ENCODE measurements at places on chromosomes 7 and 10.

DNA sequence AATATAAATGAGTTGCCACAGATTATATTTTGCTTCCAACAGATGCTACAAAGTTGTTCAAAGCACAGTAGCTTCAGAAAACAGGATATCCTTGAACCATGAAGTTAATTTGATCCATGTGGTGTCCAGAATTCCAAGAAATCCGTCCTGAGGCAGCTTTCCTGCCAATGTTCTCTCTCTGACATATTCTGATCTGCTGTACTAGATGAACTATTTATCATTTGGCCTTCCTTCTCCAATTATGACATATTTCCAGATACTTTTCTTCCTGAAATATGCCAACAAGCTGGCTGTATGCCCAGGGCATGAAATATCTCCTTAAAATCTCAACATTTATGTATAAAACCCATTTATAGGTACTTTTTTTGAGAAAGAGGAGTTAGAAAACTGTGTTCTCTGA, 141.1 kb downstream of the SPAG6 start:
- no peak for DNase-seq

DNA sequence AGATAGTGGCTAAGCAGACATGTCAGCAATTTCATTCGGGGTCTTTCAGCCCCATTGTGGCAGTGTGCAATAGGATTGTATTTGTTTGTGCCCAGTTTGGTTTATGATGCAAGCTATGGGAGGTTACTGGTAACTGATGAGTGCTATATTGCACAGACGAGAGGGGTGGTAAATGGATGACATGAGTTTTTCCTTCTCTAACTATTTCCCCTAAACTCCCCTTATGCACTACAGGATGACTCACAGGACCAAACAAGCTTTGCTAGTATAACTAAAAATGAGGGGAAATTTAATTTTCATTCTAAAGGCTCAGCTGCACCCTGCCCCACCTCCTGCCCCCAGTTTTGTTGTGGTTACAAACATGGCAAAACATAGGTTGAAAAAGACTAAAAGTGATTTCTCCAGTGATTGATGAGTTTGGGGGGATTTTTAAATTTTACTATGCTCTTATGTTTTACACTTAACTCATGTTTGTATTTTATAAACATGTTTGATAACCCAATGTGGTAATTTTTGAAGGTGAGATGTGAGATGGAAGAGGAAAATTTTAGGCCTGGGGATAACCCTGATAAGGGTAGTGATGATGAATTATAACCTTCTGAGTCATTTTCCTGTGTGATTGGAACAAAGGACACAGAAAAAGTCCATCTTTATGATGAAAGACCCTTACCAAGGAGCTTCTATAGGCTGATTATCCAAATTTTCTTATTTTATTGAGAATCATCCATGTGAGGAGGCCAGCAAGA, 60.8 kb upstream of the NAMPT start:
- no peak for DNase-seq

DNA sequence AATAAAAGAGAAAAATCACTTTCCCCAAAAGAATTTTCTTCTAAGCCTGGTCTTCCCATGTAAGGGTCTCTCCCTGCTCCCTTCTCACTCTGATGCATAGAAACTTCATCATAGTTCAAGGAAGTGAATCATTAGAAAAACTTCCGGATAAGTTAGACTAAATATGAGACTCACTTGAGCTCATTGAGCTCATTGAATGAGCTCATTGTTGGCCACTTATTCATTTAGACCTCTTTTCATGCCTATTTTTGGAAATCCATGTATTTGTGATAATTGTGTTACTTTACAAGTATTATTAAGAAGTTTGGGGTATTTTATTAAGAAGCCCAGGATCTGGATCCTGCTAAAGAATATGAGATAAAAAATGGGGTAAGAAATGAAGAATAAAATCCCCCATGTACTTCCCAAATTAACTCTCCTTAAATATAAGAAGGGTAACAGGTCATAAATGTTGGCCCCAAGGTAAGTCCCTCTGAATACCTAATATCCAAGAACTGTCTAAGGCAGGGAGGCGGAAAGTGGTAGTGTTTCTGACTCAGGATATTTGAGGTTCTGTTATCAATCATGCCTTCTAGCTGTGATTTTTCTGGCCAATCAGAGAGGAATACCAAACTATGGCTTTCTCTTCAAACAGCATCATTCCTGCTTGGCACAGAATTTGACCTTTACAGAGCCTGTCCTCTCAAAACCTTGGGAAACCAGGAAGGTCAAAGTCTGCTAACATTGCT, 236.5 kb upstream of the PTN start:
- no peak for DNase-seq

GRCh38 chr10:26699631-26700030, 2.1 kb downstream of the PDSS1 start:
- no peak for DNase-seq

- peak; percentile 79 for DNase-seq
Observed at GRCh38 chr7:142248-142941, 50.0 kb upstream of the FAM20C start.

GRCh38 chr10:6924166-6924565, 344.1 kb upstream of the PRKCQ start:
- no peak for DNase-seq

- DNase-seq, result no peak
Observed at GRCh38 chr7:117839507-117839906, 33.7 kb downstream of the CTTNBP2 start.

DNA sequence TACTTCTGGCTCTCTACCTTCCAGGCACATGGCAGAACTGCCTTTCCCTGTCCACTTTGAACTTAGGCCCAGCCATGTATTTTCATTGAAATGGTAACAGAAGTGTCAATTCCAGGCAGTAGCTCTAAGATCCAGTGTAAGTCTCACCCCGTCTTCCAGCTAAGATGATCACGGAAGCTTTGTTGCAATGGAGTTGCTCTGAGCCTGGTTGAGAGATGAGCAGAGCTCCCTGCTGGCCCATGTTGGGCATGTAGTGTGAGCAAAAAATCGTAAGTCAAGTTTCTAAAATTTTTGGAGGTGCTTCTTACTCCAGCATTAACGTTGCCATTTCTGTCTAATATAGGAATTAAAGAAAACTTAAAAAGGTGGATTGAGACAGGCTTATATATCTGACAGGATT, 274.4 kb downstream of the IPMK start:
- no peak for DNase-seq

DNA sequence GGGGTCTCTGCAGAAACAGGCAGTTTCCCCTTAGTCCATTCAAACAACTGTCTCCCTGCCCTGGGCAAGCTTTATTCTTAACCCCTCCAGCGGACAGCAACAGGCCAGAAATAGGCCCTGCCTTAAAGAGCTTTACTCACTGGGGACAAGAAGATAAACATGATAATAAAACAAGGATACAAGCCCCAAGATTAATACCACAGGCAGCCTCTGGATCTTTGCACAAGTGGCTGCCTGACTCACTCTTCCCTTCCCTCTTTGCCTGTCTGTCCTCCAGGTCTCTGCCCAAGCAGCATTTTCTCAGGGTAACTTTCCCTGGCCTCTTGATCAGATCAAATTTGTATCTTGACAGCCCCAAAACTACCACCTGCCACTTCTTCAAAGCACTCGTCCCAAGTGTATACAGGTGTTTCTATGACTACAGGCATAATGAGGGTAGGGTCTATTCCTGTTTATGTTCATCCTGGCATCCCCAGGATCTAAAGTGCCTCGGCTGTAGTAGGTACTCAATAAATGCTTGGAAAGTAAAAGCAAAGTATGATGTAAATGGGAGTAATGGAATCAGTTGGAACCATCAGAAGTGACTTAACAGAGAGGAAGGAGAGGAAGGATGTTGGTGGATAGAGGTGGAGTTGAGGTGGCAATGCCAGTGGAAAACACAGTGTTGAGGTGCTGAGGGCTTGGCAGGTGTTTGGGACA, 7.0 kb upstream of the CAMK2G start:
- DNase-seq, result no peak

DNA sequence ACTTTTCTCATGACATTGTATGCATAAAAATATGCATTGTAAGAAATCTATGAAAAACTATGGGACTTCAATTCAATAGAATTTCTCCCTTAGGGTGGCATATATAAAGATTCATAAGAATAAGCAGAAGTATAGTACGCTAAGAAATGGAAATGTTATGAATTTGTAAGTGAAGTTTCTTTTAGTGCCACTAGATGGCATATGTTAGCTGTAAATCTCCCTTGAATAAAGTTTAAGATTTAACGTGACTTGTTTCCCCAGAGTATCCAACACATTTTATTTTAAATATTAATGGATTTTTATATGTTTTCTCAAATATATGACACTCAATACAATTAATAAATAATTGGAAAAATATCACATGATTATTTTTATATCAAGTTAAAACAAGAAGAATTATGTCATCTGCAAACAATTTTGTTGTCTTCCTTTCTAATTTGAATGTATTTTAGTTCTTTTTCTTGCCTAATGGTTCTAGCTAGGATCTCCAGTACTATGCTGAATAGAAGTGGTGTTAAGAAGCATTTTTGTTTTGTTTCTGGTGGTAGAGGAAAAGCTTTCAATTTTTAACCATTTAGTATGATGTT, 287.2 kb downstream of the HGF start:
- no peak for DNase-seq

- DNase-seq, result peak; percentile 84
Observed at GRCh38 chr10:22325272-22326144, 4.6 kb downstream of the BMI1 start.

- DNase-seq, result no peak
Observed at GRCh38 chr10:21138769-21139340, 241.7 kb upstream of the NEBL start.

GRCh38 chr7:21960922-21961321, 15.2 kb upstream of the CDCA7L start:
- DNase-seq, result no peak

GRCh38 chr10:6912424-6912823, 332.3 kb upstream of the PRKCQ start:
- no peak for DNase-seq

GRCh38 chr7:33431543-33431942, 302.2 kb downstream of the BBS9 start:
- no peak for DNase-seq

- DNase-seq, result peak; percentile 66
Observed at GRCh38 chr10:43846187-43846680, 197.6 kb upstream of the ZNF32 start.

GRCh38 chr7:1402791-1403637, 56.3 kb downstream of the MICALL2 start:
- no peak for DNase-seq

DNA sequence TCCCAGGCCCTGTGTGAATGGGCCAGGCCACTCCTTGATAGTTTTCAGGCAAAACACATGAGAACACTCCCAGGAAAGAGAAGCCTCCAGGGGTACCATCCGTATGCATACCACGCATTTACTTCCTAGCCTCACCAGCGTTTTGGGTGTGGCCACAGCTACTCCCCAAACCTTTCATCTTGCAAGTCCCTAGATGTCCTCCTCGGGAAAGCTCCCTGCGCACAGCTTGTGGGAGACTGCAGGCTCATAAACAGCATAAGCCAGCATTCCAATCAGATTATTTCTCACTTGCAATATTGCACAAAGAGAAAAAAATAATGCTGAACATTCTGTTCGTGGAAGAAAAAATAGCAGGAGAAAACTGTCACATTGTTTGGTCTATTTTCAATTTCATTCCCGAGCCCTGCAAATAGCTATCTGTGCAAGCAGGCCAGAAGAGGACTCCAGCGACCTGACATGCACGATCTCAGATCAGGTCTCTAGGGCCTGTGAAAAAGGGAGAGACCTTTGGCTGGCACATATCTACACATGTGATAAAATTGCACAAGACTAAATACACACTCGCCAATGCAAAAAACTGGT, 175.6 kb downstream of the PLXNA4 start:
- no peak for DNase-seq

DNA sequence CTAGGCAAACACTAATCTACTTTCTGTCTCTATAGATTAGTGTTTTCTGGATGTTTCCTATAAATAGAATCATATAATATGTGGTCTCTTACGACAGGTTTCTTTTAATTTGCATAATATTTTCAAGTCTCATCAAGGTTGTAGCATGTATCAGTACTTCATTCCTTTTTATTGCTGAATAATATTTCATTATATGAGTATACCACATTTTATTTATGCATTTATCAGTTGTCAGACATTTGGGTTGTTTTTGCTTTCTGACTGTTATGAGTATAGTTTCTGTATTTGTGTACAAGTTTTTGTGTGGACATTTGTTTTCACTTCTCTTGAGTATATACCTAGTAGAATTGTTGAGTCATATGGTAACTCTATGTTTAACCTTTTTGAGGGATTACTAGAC, 48.2 kb downstream of the SHOC2 start:
- no peak for DNase-seq

- DNase-seq, result peak; percentile 85
Observed at GRCh38 chr10:63798599-63799498, 277.6 kb downstream of the REEP3 start.

GRCh38 chr7:115674467-115675024, 356.0 kb downstream of the TFEC start:
- DNase-seq, result no peak

- DNase-seq, result no peak
Observed at GRCh38 chr7:51827631-51828030, 511.0 kb upstream of the COBL start.

DNA sequence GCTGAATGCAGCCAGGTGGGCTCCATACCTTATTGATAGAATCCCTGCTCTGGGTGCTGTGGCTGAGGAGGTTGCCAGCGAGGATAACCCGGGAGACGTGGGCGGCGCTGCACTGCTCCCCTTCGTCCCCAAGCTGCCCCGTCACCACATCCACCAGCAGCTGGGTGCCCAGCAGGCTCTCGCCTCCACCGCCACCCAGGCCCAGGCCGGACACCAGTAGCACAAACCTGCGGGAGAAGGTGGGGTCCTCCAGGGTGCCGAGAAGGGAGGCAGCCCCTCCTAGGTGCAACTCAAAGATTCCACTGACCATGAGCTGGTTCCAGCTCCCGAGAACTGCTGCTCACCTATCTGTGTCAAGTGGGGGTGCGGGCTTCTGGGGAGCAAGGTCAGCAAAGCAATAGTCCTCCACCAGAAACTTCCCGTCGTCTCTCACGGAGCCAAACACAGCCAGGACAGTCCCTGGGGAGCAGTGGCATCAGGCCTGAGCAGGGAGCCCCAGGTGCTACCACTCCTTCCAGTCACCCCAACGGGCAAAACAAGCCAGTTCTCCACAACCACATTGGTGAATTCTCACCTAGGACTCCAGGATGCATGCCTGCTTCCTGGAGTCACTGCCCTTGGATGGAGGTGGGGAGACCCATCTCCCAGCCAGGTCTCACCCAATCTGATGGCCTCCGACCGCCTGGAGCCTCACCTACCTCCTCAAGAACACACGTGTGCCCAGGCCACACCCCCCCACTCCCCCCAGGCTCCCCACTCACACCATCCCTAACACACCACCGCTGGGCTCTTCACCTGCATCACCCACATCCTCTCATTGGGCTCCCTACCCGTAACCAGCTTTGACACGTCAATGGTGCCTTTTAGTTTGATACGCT, 6.3 kb downstream of the POLD2 start:
- no peak for DNase-seq

GRCh38 chr10:123569436-123570035, 96.6 kb upstream of the GPR26 start:
- DNase-seq, result no peak
